Non-pigmented ciliary epithelial cell (primary cell): ENCODE measurements at places on chromosomes 5 and 9.
A peak's percentile ranks its signal among the peaks of the same experiment; 100 is the strongest.

DNA sequence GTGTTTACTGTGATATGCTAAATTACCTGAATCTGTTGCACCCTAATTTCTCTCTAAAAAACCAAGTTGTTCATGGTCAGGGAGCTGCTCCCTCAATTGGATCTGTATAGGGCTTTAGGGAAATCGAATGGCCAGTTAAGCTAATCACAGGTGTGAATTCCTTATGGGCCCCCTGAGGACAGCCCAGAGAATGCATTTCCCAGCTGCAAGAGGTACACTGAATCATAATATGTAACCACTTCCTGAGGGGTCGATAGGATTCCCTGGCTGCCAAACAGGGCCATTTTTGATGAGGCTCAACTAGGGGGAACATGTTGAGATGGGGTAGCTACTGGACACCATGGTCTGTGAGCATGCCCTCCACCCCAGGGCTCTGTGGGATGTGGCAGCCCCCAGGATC, 478.6 kb downstream of the CCDC171 start:
- DNase-seq, result no peak

GRCh38 chr9:130172858-130173665, 858 bp downstream of the NCS1 start:
- DNase-seq, result no peak

GRCh38 chr5:176596689-176597416, 13.1 kb downstream of the GPRIN1 start:
- no peak for DNase-seq

DNA sequence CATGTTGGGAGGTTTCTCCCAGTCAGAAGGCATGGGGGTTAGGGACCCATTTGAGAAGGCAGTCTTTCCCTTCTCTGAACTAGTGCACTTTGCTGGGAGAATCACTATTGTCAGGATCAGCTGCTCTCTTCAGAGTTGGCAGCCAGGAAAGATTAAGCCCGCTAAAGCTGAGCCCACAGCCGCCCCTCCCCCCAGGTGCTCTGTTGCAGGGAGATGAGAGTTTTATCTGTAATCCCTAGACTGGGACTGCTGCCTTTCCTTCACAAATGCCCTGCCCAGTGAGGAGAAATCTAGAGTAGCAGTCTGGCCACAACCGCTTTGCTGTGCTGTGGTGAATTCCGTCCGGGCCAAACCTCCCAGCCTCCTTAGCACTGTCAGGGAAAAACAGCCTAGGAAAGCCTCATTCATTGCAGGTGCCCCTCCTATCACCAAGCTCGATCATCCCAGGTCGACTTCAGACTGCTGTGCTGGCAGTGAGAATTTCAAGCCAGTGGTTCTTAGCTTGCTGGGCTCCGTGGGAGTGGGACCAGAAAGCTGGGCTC, 69.8 kb downstream of the CNTLN start:
- no peak for DNase-seq

GRCh38 chr9:17137566-17137965, 2.7 kb downstream of the CNTLN start:
- no peak for DNase-seq

GRCh38 chr9:127447416-127448111, 3.6 kb downstream of the RPL12 start:
- DNase-seq, result no peak

DNA sequence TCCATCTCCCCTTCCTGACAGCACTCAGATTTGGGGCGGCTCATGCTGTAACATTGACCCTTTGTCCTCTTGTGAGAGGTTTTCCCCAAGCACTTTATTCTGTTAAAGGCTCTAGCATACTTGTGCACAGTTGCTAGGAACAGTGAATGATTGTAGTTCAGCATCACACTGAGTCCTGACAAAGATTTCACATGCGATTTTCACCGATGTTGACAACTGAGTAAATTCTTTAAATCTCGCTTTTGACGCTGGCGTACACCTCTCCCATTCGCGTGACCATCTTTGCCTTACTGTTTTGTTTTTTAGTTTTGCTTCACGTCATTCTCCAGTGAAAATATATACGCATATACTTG, 780 bp downstream of the CDC37L1 start:
- no peak for DNase-seq

GRCh38 chr9:77877976-77878375, 153.6 kb downstream of the GNAQ start:
- no peak for DNase-seq

DNA sequence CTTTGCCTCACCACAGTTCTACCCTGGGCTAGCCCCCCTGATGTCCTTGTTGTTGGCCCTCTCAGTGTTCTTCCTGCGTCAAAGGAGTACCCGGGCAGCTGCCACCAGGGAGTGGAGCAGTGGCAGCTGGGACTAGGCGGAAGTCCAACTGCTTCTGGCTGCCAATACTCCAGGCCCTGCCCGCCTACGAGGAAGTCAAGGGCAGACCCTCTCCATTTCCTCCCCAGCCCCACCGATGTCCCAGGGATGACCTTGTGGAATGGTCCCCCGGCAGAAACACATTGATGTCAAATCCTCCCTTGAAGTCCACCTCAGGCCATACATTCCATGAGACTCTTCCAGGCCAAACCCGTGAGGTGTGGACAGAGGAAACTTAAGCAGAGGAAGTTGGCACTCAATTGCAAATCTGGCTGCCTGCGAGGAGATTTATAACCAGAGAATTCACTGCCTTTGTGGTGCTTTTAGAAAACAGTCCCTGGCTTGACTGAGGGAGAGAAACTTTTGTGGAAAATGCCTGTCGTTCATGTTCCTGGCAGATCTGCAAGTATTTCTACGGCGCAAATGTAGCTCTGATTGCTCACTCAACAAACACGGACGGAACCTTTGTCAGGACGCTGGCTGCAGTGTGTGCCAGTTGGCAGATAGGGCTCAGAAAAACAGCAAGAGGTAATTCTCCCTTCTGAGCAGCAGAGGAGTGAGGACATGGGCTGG, 339.7 kb downstream of the RAB3C start:
- no peak for DNase-seq

GRCh38 chr9:137968235-137968634, 90.7 kb downstream of the CACNA1B start:
- no peak for DNase-seq

DNA sequence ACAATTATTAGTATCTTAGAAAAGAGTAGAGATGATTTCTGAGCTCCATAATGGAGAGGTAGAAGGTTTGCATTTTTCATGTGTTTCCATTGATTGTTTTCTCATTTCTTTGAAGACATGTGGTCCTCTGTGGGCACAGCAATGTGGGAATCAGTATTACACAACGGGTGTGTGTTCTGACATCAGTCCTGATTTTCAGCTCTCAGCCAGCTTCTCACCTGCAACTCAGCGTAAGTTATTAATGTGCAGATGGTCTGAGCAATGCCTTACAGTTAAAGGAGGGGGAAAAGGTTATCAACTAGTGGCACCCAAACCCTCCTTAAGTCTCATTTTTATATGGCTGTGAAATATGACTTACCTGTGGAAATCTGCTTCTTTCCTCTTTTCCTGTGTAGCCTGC, 59.1 kb downstream of the ITGA2 start:
- DNase-seq, result no peak

GRCh38 chr5:77718934-77719610, 57.1 kb downstream of the TBCA start:
- no peak for DNase-seq

DNA sequence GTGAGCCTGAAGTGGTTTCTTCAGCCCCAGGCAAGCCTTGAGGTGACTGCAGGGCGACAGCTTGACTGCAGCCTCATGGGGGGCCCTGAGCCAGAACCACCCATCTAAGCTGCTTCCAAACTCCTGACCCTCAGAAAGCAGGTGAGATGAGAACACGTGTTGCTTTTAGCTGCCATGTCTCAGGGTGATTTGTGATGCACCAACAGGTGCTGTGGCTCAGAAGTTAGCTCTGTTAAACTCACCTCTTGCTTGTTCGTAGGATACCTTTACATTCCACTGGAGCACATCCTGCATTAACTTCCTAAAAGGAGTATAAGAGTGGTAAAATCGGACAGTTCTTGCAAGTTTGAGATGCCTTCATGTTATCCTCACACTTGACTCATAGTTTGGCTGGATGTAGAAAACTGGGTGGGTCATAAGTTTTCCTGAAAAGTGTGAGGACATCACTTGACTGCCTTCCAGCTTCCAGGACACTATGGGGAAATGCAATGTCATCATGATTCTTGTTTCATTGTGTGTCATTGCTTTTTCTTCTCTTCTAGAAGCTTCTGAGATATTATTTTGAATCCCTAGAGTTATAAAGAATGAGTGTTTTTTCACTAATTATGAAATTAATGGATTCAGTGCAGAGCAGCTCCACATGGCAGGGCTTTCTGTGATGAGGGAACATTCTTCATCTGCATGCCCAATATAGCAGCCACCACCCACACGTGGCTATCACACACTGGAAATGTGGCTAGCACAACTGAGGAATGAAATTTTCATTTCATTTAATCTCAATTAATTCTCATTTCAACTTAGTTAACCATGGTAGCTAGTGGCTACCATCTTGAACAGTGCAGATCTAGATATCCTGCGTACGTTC, 92.3 kb downstream of the HSD17B3 start:
- DNase-seq, result no peak

DNA sequence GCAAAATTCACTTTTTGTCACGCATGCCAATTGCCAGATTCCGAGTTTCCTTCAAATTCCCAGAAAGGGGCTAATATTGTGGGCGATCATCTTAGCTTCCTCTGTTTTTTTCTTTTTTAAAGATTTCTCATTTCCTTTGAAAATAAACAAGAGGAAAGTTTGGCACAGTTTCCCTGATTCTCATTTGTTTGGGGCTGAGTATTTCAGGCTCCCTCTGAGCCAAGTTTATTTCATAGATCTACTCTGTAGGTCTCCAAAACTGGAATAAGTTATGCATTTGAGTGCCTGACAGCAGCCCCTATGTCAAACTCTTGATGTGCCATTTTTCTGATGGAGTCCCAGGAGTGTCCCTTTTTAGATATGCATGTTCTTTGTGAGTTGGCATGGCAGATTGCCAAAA, 1297.2 kb upstream of the WWC1 start:
- DNase-seq, result no peak

DNA sequence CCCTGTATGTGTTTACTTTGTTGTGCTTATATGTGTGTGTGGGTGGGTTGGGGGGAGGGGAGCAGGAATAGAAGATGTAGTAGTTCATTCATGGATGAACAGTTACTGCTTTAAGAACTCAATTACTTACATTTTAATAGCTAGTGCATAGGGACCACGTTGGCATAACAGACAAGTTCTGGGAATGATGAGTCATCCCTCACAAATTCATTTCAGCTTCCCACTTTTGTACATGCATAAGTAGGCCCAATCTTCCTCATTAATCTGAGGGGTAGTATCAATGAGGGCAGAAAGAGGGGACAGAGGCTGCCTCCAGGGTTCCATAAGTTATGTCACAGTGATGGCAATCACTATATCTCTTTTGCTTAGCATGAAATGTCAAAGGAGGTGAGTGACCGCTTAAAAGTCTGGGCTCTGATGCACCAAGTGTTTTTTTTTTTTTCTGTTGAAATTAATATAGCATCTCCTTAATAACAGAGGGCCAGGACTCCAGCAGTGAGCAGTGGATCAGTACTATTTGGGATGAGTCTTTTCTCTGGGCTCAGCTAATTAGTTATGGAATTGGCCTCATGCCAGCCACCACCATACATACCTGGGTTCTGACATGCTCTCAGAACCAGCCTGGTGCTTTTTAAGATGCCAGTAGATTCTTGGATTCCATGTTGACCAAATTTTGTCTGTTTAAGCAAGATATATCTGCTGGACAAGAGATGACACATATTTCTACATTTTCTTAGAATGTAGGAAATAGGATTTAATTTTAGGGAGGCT, 37.1 kb downstream of the PRDM6 start:
- peak; percentile 45 for DNase-seq

DNA sequence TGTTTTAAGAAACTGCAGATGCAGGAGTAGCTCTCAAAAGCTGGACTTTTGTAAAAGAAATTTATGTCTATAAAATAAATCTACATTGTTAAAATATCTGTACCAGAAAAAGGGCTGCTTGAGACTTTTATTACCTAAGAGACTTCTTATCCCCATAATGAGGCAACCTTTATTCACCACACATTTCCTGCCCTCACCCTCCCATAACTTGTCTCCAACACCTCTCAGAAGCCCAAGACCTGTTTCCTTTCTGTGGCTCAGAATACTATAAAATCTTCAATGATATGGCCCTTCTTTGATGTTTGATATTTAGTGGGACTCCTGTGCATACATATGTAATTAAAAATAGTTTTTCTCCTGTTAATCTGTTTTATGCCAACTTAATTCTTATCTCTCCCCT, 141.5 kb upstream of the FER start:
- DNase-seq, result no peak

DNA sequence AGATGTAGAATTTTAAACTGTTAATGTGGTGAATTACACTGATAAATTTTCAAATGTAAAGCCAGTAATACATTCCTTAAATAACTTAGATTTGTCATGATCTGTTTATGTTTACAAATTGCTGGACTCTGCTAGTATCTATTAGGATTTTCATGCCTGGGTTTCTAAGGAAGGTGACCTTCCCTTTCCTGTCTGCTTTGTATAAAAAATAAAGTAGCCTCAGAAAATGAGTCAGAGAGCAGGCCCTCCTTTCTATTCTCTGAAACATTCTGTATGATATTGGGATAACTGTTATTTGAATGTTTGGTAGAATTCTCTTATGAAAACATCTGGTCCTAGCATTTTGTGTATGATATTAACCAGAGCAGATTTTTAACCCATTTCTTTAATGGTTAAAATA, 255.3 kb downstream of the SYK start:
- no peak for DNase-seq

GRCh38 chr5:98656125-98656795, 117.2 kb upstream of the RGMB start:
- no peak for DNase-seq

DNA sequence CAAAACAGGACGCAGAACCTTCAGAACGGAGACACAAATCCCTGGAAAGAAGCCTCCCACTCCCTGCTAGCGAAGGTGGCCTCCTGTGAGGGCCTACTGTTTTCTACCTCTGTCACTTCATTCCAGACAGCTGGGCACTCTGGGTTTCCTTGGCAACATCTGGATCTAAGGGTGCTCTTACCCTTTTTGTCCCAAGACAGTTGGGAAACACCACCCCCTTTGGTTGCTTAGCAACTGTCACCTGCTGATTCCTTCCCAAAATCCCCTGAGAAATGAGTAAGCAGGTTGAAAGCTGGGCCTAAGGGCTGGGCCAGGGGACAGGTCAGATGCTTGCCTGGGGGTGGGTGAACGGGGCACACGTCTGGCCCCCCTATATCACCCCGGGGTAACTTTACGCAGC, 29.4 kb downstream of the NANS start:
- no peak for DNase-seq

- no peak for DNase-seq
Measured at GRCh38 chr5:89187268-89187667, 304.3 kb upstream of the MEF2C start.

GRCh38 chr5:176515396-176515795, 21.8 kb downstream of the RNF44 start:
- DNase-seq, result no peak

DNA sequence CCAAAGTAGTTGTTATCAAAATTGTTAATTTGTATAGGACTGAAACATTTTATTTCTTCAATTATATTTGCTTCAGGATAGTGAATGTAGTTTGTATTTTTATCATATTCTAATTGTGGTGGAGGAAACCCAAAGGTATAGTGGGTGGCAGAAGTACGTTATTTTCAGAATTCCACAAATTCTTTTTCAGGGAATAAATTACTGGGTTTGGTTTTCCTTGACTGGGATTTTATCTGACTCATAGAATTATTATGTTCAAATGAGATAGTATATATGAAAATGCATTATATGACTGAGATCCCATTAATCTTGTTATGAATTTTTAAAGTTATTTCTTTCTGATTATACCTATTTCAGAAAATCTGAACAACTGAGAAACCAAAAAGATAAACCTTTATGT, 73.7 kb downstream of the VPS13A start:
- no peak for DNase-seq

GRCh38 chr5:81898403-81898802, 73.4 kb upstream of the ATG10 start:
- DNase-seq, result no peak
